Activated CD4-positive, alpha-beta T cell treated with anti-CD3 and anti-CD28 coated beads for 36 hours (primary cell): ENCODE measurements at places on chromosomes 2 and 18. TPM values are rescaled to one million over a fixed set of nuclear protein-coding genes. Genes with fewer than 3 reads are reported as not detected.

PTGR3 gene
- 23.3 TPM for total RNA-seq

HOXD11 gene
- total RNA-seq, result not detected

DNA sequence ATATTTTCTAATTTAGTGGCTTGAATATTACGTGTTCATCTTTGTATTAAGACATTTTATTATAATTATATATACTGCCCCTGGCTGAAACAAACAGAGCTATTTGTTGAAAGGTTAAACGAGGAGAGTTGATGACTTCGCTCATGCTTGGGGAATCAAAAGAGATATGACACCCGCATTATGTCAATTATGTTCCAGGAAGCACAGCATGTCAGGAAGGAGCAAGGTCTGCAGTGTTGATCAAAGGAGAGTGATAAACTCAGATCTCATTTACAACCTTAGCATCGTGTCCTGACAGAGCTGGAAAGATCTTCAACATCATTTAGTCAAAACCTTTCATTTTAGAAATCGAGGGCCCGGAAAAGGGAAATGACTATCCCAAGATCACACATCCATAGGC lies 510.1 kb downstream of the TDRD15 start:
- no peaks in the 10 kb centered on the region for H3K36me3 ChIP-seq
- no peak overlapping the region for H3K27ac ChIP-seq
- no peak for DNase-seq

- H3K27me3 ChIP-seq, result no peaks in the 10 kb centered on the region
- H3K36me3 ChIP-seq, result peaks cover 4% of the 10 kb centered on the region
- no peak for DNase-seq
- H3K4me1 ChIP-seq, result peaks cover 28% of the 10 kb centered on the region
Measured at GRCh38 chr2:101442042-101442666, 32.8 kb downstream of the RFX8 start.

GAREM1 gene
- not detected for total RNA-seq

DNA sequence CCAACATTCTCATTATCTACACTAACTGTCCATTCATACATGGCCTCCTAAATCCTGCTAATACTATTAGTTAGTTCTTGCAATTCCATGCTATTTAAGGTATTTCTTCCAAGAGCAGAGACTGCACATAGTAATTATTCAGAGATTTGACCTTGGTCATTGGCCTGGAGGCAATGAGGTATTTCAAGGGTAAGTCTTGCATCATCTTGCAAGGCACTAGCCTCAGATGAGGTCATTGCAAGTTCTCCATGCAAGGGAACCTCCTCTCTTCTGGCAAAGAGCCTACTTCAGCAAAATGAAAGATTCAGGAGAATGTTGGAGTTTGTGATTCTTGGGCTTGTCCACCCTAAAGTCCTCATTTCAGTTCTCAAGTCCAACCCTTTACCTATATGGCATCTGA lies 48.5 kb upstream of the IKZF2 start:
- H3K27me3 ChIP-seq, result no peaks in the 10 kb centered on the region
- H3K4me1 ChIP-seq, result no peaks in the 10 kb centered on the region
- H3K27ac ChIP-seq, result no peak overlapping the region
- H3K4me3 ChIP-seq, result no peak overlapping the region
- no peaks in the 10 kb centered on the region for H3K36me3 ChIP-seq

GPR17 gene
- total RNA-seq, result not detected

AQP12B gene
- total RNA-seq, result not detected

DNAH6 gene
- total RNA-seq, result 1.3 TPM

DNA sequence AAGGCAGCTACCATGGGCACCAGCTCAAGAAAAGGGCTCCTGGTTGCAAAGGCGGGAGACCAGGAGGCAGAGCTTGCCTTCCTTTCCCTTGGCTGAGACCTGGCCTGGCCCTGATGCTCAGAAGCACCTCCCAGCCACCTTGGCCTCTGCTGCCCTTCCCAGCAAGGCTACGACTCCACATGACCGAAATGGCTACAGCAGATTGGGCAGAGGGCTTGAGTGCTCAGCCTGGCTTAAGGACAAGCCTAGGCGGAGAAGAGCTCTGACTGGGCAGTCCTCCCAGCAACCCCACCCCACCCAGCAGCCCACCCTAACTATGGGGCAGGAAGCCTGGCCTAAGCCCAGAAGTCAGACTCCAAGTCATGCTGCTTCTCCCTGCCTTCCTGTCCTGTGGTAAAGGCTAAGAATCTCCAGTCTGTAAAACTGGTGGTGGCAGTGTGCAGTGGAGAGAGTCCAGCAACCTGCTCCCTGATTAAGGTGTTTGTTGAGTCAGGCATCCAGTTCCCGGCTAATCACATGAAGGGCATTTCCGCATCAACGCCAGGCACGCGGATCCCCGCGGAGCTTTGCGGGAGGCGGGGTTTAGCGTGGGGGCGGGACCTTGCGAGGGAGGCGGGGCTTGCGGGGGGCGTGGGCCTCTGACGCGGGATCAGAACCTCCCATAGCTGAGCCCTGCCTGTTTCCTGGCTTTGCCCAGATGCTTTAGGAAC lies 256.0 kb downstream of the BCL11A start:
- H3K4me1 ChIP-seq, result no peaks in the 10 kb centered on the region
- DNase-seq, result no peak
- H3K27me3 ChIP-seq, result no peaks in the 10 kb centered on the region
- no peaks in the 10 kb centered on the region for H3K36me3 ChIP-seq

CGREF1 gene
- 7.0 TPM for total RNA-seq

SLC66A3 gene
- 8.2 TPM for total RNA-seq

GRCh38 chr2:190354003-190354690 lies 10.8 kb downstream of the INPP1 start:
- H3K4me3 ChIP-seq, result no peak overlapping the region
- peaks cover 7% of the 10 kb centered on the region for H3K4me1 ChIP-seq
- no peak for DNase-seq

SAG gene
- total RNA-seq, result not detected

LBX2 gene
- not detected for total RNA-seq

GRCh38 chr2:69890881-69891280 lies 2.9 kb upstream of the SNRNP27 start:
- H3K27ac ChIP-seq, result no peak overlapping the region
- DNase-seq, result no peak
- H3K4me3 ChIP-seq, result no peak overlapping the region
- peaks cover 8% of the 10 kb centered on the region for H3K36me3 ChIP-seq
- peaks cover 22% of the 10 kb centered on the region for H3K4me1 ChIP-seq

DNA sequence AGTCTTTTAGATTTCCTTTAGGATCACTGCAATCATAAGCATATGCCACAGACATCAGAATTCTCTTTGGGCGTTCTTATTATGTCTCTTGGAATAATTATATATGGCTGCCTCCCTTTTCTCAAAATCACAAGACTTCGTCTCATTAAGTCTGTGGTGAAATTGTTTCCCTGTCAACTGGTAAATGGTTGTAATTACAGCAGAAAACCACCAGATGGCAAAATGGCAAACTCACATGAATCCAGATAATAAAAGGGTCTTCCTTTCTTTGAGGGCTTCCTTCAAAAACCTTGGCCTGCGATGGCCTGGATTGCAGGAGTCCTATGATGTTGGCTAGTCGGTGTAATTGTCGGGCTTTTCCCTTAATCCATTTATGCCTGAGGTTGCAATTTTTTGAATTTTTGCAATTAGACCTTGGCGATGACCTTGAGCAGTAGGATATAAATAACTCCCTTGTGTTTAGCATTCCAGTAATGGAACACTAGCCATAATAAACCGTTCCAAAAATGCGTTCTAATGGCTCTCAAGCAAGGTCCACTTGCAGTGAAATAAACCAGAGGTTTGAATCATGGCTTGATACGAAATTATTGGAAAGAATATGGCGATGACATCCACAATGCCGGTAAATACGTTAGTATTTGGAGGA lies 656.4 kb downstream of the MBD2 start:
- peaks cover 2% of the 10 kb centered on the region for H3K27me3 ChIP-seq
- no peak for DNase-seq
- no peak overlapping the region for H3K27ac ChIP-seq
- no peaks in the 10 kb centered on the region for H3K36me3 ChIP-seq
- H3K4me1 ChIP-seq, result no peaks in the 10 kb centered on the region
- H3K4me3 ChIP-seq, result no peak overlapping the region

GRCh38 chr2:171595896-171596295 lies 73.6 kb downstream of the CYBRD1 start:
- H3K27ac ChIP-seq, result no peak overlapping the region
- H3K36me3 ChIP-seq, result no peaks in the 10 kb centered on the region
- no peak for DNase-seq
- H3K4me1 ChIP-seq, result no peaks in the 10 kb centered on the region
- H3K27me3 ChIP-seq, result peaks cover 6% of the 10 kb centered on the region

GAL3ST2 gene
- total RNA-seq, result 1.0 TPM

GRCh38 chr2:9782197-9782719 lies 61.0 kb upstream of the TAF1B start:
- peaks cover 57% of the 10 kb centered on the region for H3K4me1 ChIP-seq
- DNase-seq, result peak; percentile 89
- peak overlapping the region; percentile 93 for H3K27ac ChIP-seq
- no peaks in the 10 kb centered on the region for H3K36me3 ChIP-seq
- H3K27me3 ChIP-seq, result no peaks in the 10 kb centered on the region

- H3K27me3 ChIP-seq, result peaks cover 7% of the 10 kb centered on the region
- peak; percentile 6 for DNase-seq
- no peaks in the 10 kb centered on the region for H3K36me3 ChIP-seq
- H3K4me3 ChIP-seq, result no peak overlapping the region
Measured at GRCh38 chr2:187586011-187586641, 31.9 kb upstream of the TFPI start.

STAT4 gene
- 48.8 TPM for total RNA-seq

- no peaks in the 10 kb centered on the region for H3K4me1 ChIP-seq
- H3K27me3 ChIP-seq, result peaks cover 12% of the 10 kb centered on the region
- H3K27ac ChIP-seq, result no peak overlapping the region
Measured at GRCh38 chr2:238922435-238922834, 74.5 kb downstream of the TWIST2 start.

GRCh38 chr2:225597911-225598310 lies 198.4 kb downstream of the NYAP2 start:
- H3K27ac ChIP-seq, result no peak overlapping the region
- no peaks in the 10 kb centered on the region for H3K36me3 ChIP-seq
- no peaks in the 10 kb centered on the region for H3K4me1 ChIP-seq
- H3K27me3 ChIP-seq, result peaks cover 2% of the 10 kb centered on the region
- DNase-seq, result no peak
- H3K4me3 ChIP-seq, result no peak overlapping the region

C1QL2 gene
- not detected for total RNA-seq

DNA sequence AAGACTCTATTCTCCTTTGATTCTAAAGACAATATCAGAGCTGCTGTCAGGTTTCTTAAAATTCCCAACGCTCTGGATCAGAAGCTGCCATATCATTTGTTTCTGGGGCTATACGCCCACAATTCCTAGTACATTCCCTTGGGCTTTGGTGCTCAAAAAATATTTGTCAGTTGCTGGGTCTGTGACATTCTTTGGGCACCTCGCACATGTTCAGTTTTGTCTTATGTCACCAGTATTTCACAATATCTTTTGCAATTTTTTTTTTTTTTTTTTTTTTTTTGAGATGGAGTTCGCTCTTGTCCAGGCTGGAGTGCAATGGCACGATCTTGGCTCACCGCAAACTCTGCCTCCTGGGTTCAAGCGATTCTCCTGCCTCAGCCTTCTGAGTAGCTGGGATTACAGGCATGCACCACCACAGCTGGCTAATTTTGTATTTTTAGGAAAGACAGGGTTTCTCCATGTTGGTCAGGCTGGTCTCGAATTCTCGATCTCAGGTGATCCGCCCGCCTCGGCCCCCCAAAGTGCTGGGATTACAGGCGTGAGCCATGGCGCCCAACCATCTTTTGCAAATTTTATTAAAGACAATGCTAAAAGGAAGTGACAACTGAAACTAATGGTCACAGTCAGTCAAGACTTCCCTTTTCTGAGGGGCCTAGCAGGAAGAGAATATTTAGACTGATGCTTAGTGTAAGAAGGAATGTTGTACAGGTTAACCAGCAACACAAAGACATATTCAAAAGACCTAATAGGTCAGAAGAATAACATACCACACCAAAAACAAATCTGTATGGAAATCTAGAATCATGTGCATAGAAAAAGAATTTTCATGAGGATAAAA lies 6.8 kb downstream of the ZNF397 start:
- no peaks in the 10 kb centered on the region for H3K27me3 ChIP-seq
- peaks cover 23% of the 10 kb centered on the region for H3K4me1 ChIP-seq
- no peak overlapping the region for H3K27ac ChIP-seq
- H3K36me3 ChIP-seq, result peaks cover 91% of the 10 kb centered on the region
- H3K4me3 ChIP-seq, result no peak overlapping the region
